ENCODE measurements at places on chromosomes 16 and 17. TPM values are rescaled to one million over a fixed set of nuclear protein-coding genes. Genes with fewer than 3 reads are reported as not detected.

CCL11 gene
- total RNA-seq: 8.8 TPM

RUNDC1 gene
- 14.2 TPM for total RNA-seq

CES5A gene
- not detected for total RNA-seq

GRCh38 chr16:56653218-56653617, 1.5 kb downstream of the MT1B start:
- DNase-seq: no peak
- no peak overlapping the region for H3K27ac ChIP-seq
- no peaks in the 10 kb centered on the region for H3K36me3 ChIP-seq
- H3K4me3 ChIP-seq: no peak overlapping the region
- H3K4me1 ChIP-seq: peaks cover 11% of the 10 kb centered on the region

DNA sequence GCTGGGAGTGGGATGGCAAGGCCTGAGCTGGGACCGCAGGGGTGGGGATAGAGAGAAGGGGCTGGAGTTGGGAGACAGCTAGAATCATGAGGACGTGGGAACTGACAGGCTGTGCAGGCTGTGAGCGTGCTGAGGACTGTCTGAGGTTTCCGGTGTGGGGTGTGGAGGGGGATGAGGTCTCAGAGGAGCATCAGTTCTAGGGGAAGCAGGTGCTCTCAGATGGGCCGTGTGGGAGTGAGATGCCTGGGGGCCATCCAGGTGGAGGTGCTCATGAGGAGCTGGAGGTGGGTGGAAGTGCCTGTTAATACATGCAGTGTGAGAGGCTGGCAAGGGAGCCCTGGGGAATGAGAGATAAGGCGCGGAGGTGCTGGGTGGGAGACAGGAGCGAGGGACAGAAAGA, 27.2 kb downstream of the HASPIN start:
- no peak overlapping the region for H3K4me3 ChIP-seq
- peaks cover 10% of the 10 kb centered on the region for H3K27me3 ChIP-seq
- no peak for DNase-seq

- no peak overlapping the region for H3K27ac ChIP-seq
- DNase-seq: no peak
- H3K4me1 ChIP-seq: peaks cover 24% of the 10 kb centered on the region
- H3K36me3 ChIP-seq: peaks cover 35% of the 10 kb centered on the region
- no peaks in the 10 kb centered on the region for H3K27me3 ChIP-seq
- H3K4me3 ChIP-seq: no peak overlapping the region
Measured at GRCh38 chr16:27229891-27230470, 26.7 kb downstream of the KDM8 start.

GRCh38 chr17:34254651-34255380, at the start of gene CCL2:
Gene CCL2 (plus strand): TSS chr17:34255285. CDS start chr17:34255350, 65 bp downstream.
- H3K27ac ChIP-seq: peak within 1 kb of the TSS; percentile 84
- peak; percentile 96 for DNase-seq
- no peaks in the 10 kb centered on the region for H3K27me3 ChIP-seq
- H3K36me3 ChIP-seq: no peaks in the 10 kb centered on the region
- H3K4me3 ChIP-seq: peak within 1 kb of the TSS; percentile 52

- H3K27me3 ChIP-seq: no peaks in the 10 kb centered on the region
- peaks cover 3% of the 10 kb centered on the region for H3K4me1 ChIP-seq
- H3K27ac ChIP-seq: no peak overlapping the region
- H3K36me3 ChIP-seq: peaks cover 23% of the 10 kb centered on the region
Measured at GRCh38 chr16:83932955-83933673, 19.9 kb upstream of the OSGIN1 start.

- no peaks in the 10 kb centered on the region for H3K36me3 ChIP-seq
- no peaks in the 10 kb centered on the region for H3K27me3 ChIP-seq
- no peaks in the 10 kb centered on the region for H3K4me1 ChIP-seq
- H3K27ac ChIP-seq: no peak overlapping the region
Measured at GRCh38 chr17:57819285-57819684, 30.6 kb downstream of the MRPS23 start.

DNA sequence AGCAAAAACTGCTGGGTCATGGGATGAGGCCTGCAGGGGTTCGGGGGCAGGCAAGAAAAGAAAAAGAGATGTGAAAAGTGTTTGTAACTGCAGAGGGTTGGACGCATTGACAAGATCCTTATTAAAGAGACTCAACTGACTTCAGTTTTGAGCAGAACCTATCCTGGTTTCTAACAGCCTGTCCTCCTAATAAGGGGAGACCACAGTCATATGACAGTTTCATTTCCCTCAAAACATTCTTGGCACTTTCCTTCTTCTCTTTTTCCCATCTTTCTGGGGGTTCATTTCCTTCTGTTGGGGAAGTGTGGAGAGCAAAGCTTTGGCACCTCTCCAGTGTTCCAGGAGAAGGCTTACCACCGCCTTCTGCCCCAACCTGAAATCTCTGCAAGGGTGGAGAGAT, 118.5 kb downstream of the MAF start:
- H3K36me3 ChIP-seq: no peaks in the 10 kb centered on the region
- H3K4me1 ChIP-seq: no peaks in the 10 kb centered on the region

- no peaks in the 10 kb centered on the region for H3K4me1 ChIP-seq
- no peak for DNase-seq
- no peak overlapping the region for H3K4me3 ChIP-seq
- H3K27me3 ChIP-seq: no peaks in the 10 kb centered on the region
Measured at GRCh38 chr17:72877348-72877747, 215.1 kb downstream of the SLC39A11 start.

DNA sequence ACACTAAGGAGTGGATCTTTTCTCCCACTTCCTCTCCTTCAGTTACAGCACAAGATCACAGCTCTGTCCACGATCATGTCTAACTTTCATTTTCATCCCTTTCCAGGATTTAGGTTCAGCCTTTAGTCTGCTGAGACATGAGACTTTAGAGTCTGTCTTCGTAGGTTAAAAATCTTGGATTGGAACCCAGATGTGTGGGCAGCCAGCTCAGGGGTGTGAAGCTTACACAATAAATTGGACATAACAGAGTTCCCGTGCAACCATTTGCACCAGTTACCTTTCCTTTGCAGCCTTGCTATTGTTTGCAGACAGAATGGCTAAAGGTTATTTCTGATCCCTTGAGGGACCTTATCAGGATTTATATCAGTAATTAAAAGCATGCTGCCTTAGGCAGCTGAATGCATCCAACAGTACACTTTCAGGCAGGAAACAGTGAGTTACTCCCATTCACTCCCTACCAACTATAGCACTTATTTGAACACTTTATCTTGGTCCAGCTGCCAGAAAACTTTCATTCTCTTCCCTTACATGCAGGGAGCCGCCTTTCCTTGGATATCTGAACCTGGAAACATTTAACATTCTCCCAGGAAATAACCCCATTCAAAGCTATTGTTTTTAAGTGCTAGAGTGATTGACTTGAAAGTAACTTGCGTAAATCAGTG, 87.3 kb downstream of the TMEM100 start:
- no peaks in the 10 kb centered on the region for H3K36me3 ChIP-seq
- no peak overlapping the region for H3K27ac ChIP-seq
- no peak for DNase-seq
- H3K4me1 ChIP-seq: peaks cover 10% of the 10 kb centered on the region
- no peaks in the 10 kb centered on the region for H3K27me3 ChIP-seq

DNA sequence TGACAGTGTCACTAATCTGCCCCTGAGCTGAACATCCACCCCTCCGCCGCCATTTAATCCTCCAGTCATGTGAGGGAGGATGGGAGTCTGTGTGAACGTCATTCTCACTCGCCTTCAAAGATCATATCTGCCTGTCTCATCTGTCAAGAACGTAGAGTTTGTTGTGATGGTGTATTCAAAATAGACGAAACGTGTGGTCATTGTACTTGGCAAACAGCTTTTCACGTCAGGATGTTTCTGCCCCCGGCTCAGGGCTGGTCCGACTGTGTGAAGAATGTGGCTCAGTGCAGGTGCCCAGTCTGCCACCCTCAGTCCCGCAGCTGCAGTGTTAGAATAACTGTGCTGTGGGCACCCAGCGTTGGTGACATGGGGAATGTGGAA, 148.0 kb downstream of the KCNJ12 start:
- H3K36me3 ChIP-seq: no peaks in the 10 kb centered on the region
- no peak overlapping the region for H3K4me3 ChIP-seq
- no peaks in the 10 kb centered on the region for H3K27me3 ChIP-seq
- H3K4me1 ChIP-seq: peaks cover 9% of the 10 kb centered on the region

- H3K27ac ChIP-seq: no peak overlapping the region
- peaks cover 71% of the 10 kb centered on the region for H3K4me1 ChIP-seq
- H3K36me3 ChIP-seq: no peaks in the 10 kb centered on the region
- no peak for DNase-seq
Measured at GRCh38 chr16:20875355-20875650, 24.9 kb downstream of the DCUN1D3 start.

GRCh38 chr17:35293151-35293847, 50.4 kb downstream of the SLFN5 start:
- no peaks in the 10 kb centered on the region for H3K4me1 ChIP-seq
- no peak overlapping the region for H3K27ac ChIP-seq
- H3K4me3 ChIP-seq: no peak overlapping the region
- no peaks in the 10 kb centered on the region for H3K27me3 ChIP-seq
- DNase-seq: no peak

- H3K4me3 ChIP-seq: no peak overlapping the region
- H3K27me3 ChIP-seq: no peaks in the 10 kb centered on the region
- no peak overlapping the region for H3K27ac ChIP-seq
- DNase-seq: no peak
Measured at GRCh38 chr17:5241861-5242671, 7.4 kb upstream of the SCIMP start.

DNA sequence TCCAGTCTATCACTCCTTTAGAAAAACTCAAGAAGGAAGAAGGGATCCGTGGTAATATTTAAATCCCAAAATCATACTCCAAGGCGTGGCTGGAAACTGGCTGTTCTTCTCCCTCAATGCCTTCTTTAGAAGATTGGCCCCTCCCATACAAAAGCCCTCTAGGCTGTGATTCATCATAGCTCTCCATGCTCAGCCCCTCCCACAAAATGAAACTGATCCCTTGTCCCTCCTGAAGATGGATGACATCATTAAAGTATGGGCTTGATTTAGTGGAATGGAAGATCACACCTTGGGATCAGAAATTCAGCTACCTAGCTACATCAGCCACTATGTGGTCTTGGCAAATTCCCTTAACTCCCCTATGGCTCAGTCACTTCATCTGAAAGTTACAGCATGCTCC, 4.1 kb downstream of the GRIN2A start:
- no peaks in the 10 kb centered on the region for H3K36me3 ChIP-seq
- DNase-seq: no peak
- H3K27ac ChIP-seq: no peak overlapping the region

DNA sequence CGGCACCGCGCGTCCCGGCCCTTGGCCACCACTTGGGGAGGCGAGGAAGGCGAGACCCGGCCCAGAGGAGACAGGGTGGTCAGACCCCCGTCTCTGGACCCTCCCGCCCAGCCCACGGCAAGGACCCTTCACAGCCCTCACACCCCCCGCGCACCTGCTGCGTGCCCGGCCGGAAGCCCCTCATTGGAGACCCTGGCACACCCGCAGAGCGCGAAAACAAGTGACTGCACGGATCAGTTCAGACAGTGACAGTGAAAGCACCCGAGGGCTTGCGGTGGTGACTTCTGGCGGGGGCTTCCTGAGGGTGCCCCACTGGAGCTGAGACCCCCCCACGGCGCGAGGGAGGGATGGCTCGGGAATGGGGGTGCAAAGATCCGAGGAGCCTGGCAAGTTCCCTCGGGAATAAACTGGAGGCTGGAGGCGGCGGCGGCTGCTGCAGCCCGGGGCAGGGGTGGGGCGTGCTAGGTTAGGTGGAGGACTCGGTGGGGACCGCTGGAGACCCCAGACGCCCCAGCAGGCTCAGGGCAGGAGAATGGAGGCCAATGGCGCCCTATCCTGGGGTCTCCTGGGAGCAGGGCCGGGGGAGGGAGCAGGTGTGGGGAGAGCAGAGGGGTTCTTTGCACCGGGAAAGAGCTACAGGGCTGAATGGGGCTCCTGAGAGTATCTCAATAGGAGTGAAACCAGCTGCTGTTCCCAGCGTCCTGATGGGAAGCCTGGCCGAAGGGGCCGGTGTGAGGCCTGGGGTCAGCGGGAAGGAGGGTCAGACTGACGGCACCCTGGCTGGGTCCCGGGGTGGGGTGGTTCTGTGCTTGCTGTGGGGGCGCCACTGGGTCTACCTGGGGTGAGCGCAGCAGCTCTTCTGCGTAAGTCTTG, 824 bp upstream of the FBXL16 start:
- peak overlapping the region; percentile 42 for H3K4me3 ChIP-seq
- H3K27ac ChIP-seq: no peak overlapping the region
- H3K4me1 ChIP-seq: peaks cover 38% of the 10 kb centered on the region
- no peaks in the 10 kb centered on the region for H3K36me3 ChIP-seq
- H3K27me3 ChIP-seq: peaks cover 99% of the 10 kb centered on the region

- no peak overlapping the region for H3K27ac ChIP-seq
- peaks cover 88% of the 10 kb centered on the region for H3K36me3 ChIP-seq
- no peaks in the 10 kb centered on the region for H3K27me3 ChIP-seq
- no peak for DNase-seq
Measured at GRCh38 chr16:67727521-67728485, 8.7 kb upstream of the GFOD2 start.

- no peak for DNase-seq
- peaks cover 19% of the 10 kb centered on the region for H3K27me3 ChIP-seq
- H3K36me3 ChIP-seq: no peaks in the 10 kb centered on the region
- no peak overlapping the region for H3K4me3 ChIP-seq
Measured at GRCh38 chr17:66983414-66984021, 19.0 kb downstream of the CACNG4 start.

DNA sequence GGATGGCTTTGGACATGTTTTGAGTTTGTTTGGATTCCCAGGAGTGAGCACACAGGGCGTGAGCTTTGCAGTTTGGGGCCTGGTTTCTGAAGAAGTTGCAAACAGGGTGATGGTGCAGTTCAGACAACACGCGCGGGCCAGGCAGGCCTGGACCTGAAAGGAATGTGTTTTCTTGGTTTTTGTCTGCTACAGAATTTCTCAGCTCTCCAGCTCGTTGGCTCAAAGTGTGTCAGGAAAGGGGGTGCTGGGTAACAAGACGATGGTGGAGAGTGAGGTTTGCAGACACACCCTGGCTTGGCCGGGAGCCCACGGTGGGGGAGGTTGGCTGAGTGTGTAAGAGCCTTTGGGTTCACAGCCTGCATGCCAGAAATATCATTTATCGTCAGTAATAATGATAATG, 82.3 kb downstream of the CMIP start:
- peak overlapping the region; percentile 49 for H3K27ac ChIP-seq
- peaks cover 10% of the 10 kb centered on the region for H3K4me1 ChIP-seq
- no peak for DNase-seq
- no peaks in the 10 kb centered on the region for H3K36me3 ChIP-seq
- no peak overlapping the region for H3K4me3 ChIP-seq
